Fibroblast of upper back skin (primary cell): ENCODE measurements at places on chromosomes 3 and 15.

DNA sequence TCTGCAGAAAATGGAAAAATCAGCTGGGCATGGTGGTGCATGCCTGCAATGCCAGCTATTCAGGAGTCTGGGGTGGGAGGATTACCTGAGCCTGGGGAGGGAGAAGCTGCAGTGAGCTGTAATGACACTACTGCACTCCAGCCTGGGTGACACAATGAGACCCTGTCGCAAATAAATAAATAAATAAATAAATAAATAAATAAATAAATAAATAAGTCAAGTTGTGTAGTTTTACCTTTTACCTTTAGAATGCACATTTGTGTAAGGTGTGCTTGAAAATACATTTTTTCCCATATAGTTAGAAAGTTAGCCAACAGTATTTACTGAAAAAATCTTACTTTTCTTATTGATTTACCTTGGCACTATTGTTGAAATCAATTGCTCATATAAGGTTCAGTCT, 515.6 kb downstream of the NAALADL2 start:
- DNase-seq, result no peak

- DNase-seq, result peak; percentile 79
Measured at GRCh38 chr3:172103724-172104123, 64.3 kb downstream of the FNDC3B start.

- no peak for DNase-seq
Measured at GRCh38 chr3:38460377-38461270, 6.9 kb downstream of the ACVR2B start.

- DNase-seq, result no peak
Measured at GRCh38 chr3:36734742-36735141, 29.6 kb downstream of the DCLK3 start.

DNA sequence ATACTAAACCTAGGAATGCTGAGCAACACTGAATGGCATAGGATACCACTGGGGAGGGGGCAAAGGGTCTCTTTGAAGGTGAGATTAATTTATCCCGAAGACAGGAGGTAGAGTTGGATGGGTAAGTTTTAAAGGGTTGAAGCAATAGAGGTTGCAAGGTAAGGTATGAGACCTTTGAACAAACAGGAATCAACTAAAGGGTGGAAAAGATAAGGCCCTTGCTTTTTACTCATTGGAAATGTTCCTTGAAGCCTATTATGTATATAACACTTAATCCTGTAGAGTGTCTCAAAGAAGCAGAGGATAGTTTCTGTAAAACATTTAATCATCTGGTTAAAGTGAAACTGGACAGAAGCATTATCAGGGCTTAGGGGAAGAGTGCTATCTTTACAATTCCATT, 5.7 kb downstream of the ABHD5 start:
- no peak for DNase-seq

DNA sequence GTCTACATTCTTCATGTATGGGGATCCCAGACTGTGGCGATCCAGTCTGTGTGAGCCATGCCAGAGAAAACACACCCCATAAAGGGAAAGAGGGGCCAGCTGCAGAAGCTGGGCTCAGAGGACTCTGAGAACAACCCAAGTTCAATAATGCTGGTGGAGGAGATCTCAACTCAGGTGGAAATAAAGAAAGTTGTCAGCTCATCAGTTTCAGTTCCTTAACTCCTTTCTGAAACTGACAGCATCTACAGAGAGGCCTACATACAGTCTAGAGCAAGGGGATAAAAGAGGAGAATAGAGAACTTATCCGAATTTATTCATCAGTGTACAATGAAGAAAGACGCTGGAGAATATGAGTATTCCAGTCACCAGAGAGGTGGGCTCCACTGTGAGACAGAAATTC, 77.0 kb downstream of the NTRK3 start:
- no peak for DNase-seq

DNA sequence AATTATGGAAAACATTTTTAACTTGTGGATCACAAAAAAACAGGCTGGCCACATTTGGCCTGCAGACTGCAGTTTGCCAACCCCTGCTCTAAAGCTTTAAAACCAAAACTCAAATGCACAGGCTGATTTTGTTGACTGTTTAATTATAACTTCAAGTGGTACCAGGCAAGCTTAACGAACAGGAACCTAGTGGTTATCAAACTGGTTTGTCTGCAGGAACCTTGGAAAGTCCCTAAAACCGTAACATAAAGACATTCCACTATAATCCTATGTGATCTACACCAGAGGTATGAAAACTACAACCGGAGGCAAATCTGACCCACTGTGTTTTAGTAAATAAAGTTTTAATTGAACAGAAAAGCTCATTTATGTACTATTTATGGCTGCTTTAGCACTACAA, 52.4 kb downstream of the TBL1XR1 start:
- no peak for DNase-seq

DNA sequence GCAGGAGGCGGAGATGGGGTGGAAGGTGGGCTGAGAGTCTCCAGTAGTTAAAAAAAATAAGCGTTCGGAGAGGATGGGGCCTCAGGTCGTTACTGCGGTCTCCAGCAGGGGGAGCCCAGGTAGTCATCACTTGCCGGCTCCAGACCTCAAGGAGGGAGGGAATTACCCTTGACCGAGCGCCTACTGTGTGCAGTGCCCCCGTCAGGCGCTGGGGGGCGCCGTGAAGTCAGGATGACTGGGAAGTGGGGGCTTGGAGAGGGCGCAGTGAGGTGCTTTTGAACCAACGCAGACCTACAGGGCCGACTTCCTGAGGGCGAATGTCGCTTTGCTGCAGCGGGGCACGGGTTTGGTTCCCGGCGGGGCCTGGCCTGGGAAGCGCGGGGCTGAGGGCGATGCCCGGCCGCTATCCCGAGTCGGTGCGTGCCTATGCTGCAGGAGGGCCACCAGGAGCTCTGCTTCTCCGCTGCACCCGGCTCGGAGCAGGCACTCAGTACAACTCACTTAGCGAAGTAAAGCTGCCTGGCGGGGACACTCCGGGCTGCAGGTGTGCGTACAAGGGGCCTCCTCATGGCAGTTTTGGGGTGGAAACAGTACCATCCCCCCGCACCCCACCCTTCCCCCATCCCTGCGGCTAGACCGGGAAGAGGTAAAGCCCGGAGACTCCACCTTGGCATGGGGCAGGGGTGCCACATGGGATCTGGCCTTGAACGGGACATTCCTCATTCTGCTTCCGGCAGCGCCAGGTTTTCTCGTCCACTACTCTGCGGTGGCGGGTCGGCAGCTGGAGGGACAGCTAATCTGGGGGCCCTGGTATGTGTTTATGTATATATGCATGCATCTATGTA, 79.8 kb downstream of the RHCG start:
- DNase-seq, result peak; percentile 28

GRCh38 chr3:113575206-113575605, 42.9 kb downstream of the SIDT1 start:
- DNase-seq, result no peak

DNA sequence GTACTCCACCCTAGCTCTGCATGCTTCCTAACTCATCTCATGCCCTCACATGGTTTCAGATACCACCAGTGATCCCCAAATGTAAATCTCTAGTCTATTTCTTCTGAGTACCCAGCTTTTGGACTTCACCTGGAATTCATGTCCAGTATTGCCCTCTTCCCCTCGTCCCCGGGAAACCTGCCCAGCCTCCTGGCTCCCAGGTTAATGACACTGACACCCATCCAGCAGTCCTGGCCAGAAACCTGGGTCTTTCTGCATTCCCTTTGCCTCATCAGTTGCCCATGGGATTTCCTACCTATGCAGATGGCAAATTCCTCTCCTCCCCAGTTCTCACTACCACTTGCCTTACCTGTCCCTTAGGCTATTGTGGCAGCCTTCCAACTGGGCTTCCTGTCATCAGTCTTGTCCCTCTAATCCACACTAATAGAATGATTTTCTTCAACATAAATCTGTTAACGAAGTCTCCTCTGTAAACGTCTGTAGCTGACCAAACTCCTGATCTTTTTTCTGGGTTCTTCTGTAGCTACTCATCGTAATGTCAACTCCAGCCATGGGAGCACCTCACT, 15.3 kb upstream of the MYLK start:
- no peak for DNase-seq

- no peak for DNase-seq
Measured at GRCh38 chr3:138367911-138368310, 19.5 kb downstream of the MRAS start.

DNA sequence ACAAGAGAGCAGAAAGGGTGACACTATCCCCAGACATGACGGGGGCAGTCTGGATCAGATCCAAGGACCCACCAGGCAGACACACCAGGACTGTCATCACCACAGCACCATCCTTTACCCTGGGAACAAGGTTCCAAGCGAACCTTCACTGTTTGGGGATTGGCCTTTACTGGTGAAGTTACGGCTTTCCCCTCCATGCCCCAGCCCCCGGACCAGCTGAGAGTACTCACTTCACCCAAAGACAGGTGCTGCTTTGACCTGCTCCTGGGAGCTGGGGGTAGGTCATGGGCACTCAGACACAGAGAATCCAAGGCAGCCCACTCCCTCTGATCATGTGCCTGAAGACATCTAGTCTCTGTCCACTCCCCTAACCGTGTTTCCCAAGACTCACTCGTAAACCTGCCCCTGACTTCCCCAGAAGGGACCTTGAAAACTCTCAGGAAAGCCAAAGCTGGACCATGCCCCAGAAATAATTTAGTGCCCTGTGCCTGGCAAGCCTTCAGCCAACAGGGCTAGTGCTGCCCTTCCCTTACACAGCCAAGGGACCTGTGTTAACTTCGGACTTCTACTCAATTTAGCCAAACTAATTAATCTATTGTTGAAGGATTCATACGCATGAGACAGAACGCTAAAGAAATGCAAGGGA, 2.8 kb downstream of the RRP9 start:
- no peak for DNase-seq

GRCh38 chr3:178404961-178405360, 131.3 kb upstream of the KCNMB2 start:
- DNase-seq, result peak; percentile 33

DNA sequence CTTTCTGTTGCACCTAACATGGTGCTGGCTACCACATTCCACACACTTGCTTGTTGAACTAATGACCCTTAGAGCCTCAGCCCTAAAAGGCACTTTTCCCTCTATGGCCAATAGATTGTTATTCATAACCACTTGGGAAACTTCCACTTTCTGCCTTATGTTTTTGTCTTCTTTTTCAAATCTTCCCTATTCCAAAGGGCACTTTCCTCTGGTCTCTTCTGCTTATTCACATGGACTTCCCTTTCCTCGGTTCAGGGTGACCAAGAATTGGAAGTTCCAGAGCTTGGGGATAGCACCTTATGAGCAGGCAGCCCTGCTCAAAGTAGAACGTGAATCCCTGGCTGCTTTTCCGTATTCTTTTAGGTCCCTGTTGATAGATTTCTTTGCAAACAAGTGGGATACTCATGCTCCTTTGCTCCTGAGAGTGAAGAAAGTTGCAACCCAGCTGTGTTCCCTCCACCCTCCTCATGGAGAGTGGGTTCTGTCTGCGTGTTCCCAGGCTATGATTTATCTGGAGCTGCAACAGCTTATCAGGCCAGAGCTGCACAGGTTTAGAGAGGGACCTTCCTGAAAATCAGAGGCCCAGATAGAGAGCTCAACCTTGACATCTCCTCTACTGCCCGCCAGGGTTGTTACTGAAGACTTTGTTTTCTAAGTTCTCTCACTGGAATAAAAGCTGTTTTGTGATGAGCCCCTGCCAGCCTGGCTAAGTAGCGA, 58.8 kb upstream of the MYZAP start:
- no peak for DNase-seq

- DNase-seq, result no peak
Measured at GRCh38 chr3:143206955-143207337, 87.4 kb downstream of the CHST2 start.

- peak; percentile 82 for DNase-seq
Measured at GRCh38 chr3:116770815-116771450, 61.4 kb downstream of the TUSC7 start.

- no peak for DNase-seq
Measured at GRCh38 chr3:61824553-61825135, 263.3 kb downstream of the PTPRG start.

DNA sequence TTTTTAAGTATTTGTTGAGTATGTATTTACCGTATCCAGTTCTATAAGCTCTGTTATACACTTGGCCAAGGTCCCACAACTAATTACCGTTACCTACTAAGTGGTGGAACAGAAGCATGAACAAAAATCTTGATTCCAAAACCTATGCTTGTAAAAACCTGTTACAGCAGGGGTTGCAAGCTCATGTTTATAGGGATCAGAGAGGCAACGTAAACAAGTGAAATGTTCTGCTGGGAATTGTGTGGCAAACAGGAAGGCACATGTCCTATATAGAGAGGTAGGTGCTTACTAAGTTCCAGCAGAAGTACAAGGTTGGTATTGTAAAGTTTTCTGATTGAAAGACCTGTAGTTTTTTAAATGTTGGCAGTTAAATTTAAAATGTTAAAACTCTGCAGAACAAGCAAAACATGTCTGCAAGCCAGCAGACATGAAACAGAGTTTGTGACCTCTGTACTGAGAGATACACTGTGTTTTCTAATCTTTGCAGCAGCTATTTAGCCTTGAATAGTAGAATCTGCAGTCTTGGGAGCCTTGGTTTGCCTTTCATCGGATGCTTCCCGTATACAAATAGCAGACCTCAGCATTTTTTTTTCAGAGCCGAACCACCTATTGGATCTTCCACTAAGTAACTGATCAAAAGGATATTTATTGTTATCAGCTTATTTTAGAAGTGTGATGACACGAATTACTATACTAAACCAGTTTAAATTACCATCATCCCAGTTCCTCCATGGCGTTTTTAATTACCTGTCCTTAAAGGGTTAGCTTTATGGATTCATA, 11.4 kb downstream of the IREB2 start:
- no peak for DNase-seq
